Stimulated activated memory B cell treated with anti-CD40 and anti-IgM and Interleukin-4, amounts not matched to agents 10 μg/mL and 1 μg/mL and 100 μg/mL, for 72 hours (primary cell): ENCODE measurements at places on chromosomes 11 and 22.

DNA sequence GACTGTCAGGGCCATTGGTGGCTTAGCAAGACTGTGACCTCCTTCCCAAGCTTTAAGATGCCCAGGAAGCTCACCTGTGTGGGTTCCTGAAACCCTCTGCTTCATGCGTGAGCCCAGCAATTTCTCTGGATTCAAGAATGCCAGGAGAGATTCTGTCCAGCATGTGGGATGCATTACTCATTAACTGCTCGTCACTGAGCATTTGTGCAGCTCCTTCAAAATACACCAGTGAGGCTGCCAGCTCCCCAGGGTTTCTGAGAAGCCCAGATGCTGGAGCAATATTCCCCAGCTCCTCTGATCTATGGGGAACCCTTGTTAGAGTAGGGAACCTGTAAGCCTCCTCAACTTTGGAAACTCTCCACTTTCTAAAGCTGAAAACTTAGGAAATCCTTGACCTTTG lies 126.5 kb downstream of the CHST1 start:
- ATAC-seq = no peak

DNA sequence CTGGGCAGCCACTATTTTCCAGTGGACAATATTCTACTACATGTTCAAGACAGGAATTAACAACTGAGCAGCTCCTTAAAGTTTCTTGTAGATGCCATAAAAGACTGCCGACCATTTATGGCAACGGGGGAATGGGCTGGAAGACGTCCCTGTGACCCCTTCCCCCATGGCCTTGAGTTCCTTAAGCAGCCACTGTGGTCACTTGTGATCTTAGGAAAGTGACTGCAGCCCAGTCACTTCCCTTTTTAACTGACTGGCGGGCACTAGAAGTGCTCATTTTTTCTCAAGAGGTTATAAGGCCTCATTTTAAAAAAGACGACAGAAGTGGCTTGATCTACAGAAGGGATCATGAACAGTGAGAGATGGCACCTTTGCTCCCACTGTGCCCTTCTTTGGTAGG lies 153.2 kb upstream of the NARS2 start:
- no peak for ATAC-seq

GRCh38 chr11:120068114-120068573 lies 69.8 kb downstream of the TRIM29 start:
- ATAC-seq = no peak

DNA sequence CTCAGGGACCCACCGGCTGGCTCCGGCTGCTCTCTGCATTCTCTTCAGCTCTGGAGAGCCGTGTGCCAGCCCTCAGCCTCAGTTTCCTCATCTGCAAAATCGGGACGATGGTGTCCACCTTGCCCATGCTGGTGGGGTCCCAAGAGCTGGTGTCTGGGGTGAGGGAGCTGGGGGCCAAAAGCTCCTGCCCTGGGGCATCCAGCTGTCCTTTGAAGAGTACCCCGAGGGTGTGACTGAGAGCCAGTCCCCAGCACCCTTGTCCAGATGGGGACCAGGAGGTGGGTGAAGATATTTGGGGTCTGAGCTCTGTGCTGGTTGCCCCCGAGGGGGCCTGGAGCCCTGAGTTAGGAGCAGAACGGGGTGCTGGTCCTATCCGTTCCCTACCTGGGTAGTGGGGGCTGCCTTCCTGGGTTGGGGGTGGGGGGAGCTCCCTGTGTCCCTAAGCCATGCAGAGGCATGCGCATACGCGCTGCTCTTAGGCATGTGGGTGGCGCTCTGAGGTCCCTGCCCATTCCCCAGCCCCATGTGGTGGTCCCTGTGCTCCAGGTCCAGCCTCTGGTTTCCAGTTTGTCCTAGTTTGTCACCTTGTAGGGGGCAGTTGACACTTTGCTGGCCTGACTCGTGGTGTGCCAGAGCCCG lies 4.9 kb downstream of the LRP5 start:
- ATAC-seq = no peak

DNA sequence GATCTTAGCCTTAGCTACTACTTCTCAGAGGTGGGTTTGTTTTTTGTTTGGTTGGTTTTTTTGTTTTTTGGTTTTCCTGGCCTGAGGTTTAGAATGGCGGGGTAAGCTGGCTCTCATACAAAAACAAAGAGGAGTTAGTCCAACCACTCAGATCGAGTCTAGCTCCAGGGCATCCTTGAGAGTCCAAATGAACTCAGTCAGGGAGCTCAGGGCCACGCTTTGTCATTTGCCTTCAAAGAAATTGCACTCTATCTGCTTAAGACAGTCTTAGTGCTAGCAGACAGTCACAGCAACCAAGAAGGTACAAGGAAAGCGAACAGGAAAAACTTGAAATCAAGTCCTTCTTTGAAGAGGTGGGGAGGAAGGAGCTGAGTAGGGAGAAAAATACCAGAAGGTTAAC lies 11.1 kb downstream of the C11orf42 start:
- ATAC-seq = no peak

GRCh38 chr11:112783945-112784322 lies 177.3 kb upstream of the NCAM1 start:
- no peak for ATAC-seq

DNA sequence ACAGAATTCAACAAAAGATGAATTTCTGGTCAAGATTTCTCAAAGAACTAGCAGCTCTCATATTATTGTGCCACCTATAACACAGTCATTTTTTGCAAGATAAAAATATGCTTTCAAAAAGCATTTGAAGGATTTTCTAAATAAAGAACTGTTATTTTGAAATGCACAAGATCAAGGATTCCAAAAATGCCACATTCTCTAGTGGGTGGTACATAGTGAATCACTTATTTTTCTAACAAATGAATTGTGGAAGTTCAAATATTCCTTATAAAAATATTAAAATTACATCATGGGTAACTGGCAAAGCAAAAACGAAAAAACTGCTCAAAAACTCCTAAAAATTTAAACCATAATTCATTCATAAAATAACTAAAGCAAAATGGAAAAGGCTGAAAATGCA lies 2.1 kb downstream of the RNF141 start:
- no peak for ATAC-seq

GRCh38 chr11:74714904-74715303 lies 16.3 kb downstream of the CHRDL2 start:
- peak; percentile 29 for ATAC-seq

- no peak for ATAC-seq
Measured at GRCh38 chr11:39724404-39724803, 1735.0 kb downstream of the LRRC4C start.

DNA sequence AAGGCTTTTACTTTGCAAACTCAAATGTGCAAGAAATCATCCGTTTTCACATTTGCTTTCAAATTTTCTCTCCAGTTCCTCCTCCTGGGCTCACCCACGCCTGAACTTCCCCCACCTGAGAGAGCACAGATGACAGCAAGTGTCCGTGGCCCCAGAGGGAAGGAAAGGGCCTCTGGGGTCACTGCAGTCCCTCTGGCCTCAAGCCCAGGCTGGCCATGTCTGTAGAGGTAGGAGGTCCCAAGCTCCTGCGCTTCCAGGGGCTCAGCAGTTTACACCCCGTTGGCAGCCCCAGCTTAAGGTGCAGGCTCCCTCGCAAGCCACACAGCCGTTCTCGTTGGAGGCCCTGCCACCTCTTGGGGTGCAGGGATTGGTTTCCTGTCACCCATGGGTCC lies 40.5 kb upstream of the PRDM11 start:
- no peak for ATAC-seq

DNA sequence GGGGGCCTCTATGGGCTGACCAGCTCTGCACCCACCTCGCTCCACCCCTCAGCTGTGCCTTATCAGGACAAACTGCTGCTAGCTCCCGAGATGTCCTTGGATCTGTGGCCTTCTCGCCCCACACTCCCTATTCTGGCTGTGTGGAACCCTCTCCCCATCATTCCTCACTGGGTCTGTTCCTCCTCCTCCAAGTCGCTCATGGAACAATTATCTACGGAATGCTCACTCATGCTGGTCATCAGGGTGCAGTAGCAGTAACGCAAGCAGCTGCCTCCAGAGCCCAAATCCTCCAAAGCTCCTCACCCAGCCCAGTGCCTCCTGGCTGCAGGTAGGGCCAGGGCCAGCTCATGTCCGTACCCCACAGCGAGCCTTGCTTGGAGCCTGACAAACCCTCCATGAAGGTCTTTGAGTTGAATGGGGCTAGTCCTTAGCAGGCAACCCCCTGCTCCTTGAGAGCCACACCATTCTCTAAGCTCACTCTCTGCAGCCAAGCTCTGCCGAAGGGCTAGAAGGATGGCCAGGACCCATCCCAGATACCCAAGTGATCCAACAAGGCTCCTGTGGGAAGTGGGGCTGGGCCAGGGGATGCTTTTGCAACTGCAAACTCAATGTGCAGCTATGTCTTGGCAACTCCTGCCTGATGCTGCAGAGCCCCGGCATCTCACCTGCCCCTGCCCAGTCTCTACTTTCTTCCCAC lies 977.8 kb downstream of the TBC1D22A start:
- ATAC-seq = no peak

- ATAC-seq = no peak
Measured at GRCh38 chr11:45801723-45802315, 3.1 kb upstream of the SLC35C1 start.

- ATAC-seq = no peak
Measured at GRCh38 chr11:33001281-33001680, 14.4 kb upstream of the DEPDC7 start.

DNA sequence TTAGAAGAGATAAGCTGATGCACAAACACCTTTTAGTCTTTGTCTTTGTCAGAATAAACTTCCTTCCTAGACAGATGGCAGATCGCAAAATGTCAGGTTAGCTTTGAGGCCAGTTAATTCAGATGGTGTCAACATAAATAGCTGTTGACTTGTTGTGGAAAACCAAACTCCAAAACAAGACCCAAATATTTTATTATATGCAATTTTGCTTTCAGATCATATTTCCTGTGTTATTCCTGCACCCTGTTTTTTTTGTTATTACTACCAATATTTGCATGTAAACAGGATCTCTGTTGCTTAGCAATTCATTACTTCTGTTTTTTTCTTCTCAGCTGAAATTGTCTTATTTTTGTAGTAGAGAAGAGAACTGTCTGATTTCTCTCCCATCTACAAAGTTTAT lies 316.0 kb downstream of the ETS1 start:
- no peak for ATAC-seq

DNA sequence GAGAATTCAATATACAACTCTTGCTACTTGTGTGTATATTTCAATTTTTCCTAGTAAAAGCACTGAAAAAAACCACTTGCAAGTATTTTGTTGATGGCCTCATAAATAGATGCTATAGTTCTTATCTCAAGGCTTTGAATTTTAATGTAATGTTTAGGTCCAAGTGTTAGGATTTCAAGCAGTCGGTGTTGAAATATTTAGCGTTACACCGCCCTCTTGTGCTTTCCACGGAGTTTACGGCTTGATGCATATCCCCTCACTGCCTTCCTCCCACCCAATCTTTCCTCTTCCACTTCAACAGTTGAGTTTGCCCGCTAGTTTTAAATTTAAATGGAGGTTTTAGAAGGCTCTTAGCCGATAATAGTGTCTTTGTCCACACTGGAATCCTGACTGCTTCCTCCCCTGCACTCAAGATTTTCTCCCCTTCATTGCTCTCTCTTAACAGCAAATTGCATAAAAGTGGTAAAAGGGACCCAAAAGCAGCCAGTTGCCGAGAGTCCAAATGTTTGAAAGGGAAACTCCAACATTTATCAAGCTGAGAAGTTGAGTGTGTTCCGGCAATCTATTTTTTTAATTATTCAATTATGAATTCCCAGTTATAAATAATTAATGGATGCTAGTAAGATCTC lies 25.9 kb upstream of the HTATIP2 start:
- no peak for ATAC-seq

DNA sequence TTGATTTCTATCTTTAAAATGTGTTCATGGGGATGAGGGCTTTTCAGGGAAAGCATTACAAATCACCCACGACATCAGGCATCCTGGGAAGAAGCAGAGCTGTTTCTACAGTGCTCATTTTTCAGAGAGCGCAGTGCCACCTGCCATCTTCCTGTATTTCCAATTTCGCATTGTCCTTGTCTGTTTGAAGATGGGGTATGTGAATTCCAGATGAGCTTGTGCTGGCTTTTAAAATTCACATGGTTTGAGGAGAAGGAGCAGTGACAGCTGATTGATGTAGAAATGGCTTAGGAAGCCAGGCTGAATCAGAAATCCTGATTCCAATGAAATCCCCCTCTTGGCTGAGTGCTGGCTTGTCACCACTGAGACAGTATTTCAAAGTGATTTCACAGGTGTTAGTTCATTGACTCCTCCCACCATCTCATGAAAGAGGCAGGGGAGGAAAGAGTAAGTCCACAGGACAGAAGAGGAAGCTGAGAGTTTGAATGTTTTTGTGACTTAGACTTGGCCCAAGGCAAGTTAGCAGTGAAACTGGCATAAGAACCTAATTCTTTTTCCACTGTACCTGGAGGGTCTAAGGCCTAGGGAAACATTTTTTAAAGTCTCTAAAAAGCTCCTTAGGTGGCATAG lies 344.6 kb upstream of the C11orf87 start:
- ATAC-seq = no peak

- ATAC-seq = peak; percentile 89
Measured at GRCh38 chr22:43945632-43946383, 9.4 kb upstream of the SAMM50 start.

- ATAC-seq = no peak
Measured at GRCh38 chr11:120525261-120526171, 14.0 kb downstream of the GRIK4 start.

GRCh38 chr22:41695211-41695610 lies 4.1 kb upstream of the MEI1 start:
- no peak for ATAC-seq

- no peak for ATAC-seq
Measured at GRCh38 chr11:370070-370941, 1.0 kb downstream of the B4GALNT4 start.

DNA sequence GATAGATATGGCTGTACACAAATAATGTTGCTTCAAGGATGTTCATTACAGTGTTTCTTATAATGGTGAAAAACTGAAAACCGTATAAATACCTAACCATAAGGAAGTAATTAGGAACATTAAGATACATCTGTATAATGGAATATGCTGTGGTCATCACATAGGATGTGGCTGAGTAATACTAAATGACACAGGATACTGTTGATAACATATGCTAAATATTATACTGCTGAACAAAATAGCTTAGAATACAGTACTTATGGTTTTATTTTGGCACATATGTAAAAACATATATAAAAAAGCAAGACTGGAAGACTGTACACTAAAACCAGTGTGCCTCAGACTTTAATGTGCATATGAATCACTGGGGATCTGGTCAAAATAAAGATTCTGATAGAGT lies 43.8 kb downstream of the FBXO7 start:
- no peak for ATAC-seq

GRCh38 chr22:44406341-44407170 lies 91.5 kb downstream of the RTL6 start:
- no peak for ATAC-seq

DNA sequence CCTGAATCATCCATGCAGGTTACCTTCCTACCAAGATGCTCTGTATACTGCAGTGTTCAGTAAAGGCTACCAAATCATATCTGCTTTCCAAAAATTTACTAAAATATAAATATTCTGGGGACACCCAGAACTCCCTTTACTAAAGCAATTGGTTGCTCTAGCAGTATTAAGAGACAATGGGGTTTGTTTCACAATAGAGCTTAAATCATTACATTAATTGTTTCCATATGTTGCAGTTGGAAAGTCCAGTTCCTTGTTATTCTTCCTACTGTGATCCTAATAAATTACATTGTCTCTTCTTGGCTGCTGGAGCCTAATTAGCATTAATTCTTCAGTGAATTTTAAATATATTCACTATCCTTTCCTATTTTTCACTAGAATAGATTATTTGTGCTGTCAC lies 316.0 kb upstream of the MTNR1B start:
- no peak for ATAC-seq
